ENCODE measurements at places on chromosomes 16 and 17.

DNA sequence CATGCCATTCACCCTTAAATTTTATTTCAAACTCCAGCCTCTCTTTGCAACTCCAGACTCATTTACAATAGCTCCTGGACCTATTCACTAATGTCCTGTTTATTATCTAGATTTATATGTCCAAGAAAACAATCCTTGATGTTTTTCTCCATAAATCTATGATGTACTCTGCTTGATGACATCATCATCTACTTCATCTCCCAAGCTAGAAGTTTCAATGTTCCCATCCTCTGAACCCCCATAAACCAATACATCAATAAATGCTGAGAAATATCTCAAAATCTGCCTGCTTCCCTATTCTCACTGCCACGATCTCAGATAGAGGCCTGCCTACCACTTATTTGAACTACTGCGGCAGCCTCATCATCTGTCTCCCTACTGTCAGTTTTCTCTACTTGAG is 4.2 kb downstream of the CEP112 start:
- no peak for DNase-seq

- no peak for DNase-seq
Measured at GRCh38 chr17:29376667-29377270, 13.4 kb upstream of the TAOK1 start.

DNA sequence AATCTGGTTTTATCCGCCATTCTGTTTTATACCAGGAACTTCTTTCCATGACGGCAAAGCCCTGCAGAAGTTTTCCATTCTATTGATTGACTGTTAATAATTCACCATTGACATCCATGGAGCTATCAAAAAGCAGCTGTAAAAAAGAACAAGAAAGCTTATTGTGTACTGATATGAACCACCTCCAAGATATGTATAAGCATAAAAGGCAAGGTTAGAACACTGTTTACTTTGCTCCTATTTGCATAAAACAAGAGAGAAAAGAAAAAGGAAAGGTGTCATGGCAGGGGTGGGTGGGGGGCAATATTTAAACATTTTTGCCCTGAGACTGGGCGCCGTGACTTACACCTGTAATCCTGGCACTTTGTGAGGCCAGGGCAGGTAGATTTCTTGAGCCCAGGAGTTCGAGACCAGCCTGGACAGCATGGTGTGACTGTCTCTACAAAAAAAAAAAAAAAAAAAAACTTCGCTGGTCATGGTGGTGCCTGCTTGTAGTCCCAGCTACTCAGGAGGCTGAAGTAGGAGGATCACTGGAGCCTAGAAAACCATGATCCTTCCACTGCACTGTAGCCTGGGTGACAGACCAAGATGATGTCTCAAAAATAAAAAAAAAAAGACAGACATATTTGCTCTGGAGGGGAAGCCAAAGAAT is 52.5 kb downstream of the TMEM114 start:
- no peak for DNase-seq

DNA sequence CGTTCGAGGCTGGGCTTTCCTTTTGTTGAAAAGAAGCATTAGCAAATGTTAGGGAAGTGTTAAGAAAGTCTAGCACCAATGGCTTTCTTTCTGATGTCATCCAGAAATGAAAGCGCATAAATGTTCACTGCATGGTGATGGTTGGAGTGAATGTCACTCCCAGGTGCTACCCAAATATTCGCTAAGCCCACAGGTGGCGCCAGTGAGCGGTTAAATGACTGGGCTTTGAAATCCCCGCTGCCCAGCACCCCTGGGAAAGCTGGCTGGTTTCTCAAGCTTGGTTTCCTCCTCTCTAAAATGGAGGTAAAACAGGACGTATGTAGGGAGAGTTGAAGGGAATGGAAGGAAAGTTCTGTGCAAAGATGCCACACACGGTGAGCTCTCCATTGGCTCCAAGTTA is 104.4 kb downstream of the IRX5 start:
- DNase-seq, result no peak
